GF-D8 (cell line): ENCODE measurements at places on chromosomes 7 and 10.

GRCh38 chr10:103780242-103781149 is 74.9 kb downstream of the SH3PXD2A start:
- DNase-seq: no peak

- no peak for DNase-seq
Observed at GRCh38 chr10:104931612-104932134, 290.6 kb downstream of the SORCS3 start.

GRCh38 chr10:83592337-83592935 is 546.9 kb upstream of the GHITM start:
- DNase-seq: no peak

DNA sequence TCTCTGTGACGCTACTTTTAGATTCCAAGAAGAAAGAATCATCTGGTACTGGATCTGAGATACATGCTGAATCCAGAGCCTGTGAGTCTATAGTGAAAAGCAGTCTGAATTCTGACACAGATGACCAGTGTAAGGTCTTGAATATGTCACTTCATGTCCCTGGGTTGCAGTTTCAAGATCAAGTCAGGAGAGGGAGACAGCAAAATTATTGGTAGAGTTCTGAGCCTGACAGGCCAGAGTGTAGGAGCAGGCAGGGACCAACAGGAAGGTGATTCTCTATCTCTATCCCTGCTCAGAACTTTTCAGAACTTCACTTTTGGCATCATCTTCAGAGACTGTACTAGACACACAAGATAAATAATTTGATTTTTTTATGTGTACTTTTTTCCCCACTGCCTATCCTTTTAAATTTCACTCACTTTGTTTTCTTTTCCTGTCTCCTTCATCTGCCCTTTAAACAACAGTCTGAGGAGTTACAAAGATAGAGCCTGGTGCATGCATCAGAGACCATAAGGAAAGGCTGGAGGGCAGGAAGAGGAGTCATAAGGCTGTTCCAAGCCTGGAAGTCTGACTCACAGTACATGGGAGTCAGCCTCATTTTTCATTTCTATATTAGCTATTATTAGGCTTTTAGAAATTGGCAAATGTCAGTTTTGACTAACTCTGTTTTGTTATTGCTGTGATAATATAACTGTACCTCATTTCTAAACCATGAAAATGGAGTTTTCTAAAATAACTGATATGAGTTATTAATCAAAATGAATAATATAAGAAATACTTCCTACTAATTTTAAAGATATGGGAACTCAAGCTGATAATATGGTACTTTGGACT is 120.2 kb upstream of the TMEM229A start:
- no peak for DNase-seq

- no peak for DNase-seq
Observed at GRCh38 chr10:75623310-75624093, 192.1 kb downstream of the LRMDA start.

- no peak for DNase-seq
Observed at GRCh38 chr7:135204341-135204749, 7.0 kb downstream of the WDR91 start.

- DNase-seq: no peak
Observed at GRCh38 chr7:139153832-139154231, 44.3 kb upstream of the ZC3HAV1 start.

- DNase-seq: no peak
Observed at GRCh38 chr7:45920502-45921380, at the start of gene IGFBP3. Gene IGFBP3 (minus strand): TSS chr7:45921272. CDS start chr7:45921140, 132 bp downstream.

DNA sequence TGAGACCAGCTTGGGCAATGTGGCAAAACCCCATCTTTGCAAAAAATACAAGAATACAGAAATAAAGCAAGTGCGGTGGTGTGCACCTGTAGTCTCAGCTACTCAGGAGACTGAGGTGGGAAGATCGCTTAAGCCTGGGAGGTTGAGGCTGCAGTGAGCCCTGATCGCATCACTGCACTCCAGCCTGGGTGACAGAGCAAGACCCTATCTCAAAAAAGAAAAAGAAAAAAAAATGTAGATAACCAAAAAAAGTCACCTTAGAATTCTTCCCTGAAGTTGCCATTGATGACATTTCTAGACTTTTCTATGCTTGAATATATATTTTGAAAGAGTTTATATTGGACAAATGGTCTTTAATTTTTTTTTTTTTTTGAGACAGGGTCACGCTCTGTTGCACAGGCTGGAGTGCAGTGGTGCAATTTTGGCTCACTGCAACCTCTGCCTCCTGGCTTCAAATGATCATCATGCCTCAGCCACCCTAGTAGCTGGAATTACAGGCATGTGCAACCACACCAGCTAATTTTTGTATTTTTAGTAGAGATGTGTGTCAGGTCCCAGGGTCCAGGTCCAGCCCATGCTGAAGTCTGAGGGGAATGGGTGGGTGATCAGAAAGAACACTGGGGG is 35.1 kb upstream of the MTPAP start:
- DNase-seq: no peak

GRCh38 chr10:87983716-87984115 is 120.3 kb downstream of the PTEN start:
- no peak for DNase-seq

DNA sequence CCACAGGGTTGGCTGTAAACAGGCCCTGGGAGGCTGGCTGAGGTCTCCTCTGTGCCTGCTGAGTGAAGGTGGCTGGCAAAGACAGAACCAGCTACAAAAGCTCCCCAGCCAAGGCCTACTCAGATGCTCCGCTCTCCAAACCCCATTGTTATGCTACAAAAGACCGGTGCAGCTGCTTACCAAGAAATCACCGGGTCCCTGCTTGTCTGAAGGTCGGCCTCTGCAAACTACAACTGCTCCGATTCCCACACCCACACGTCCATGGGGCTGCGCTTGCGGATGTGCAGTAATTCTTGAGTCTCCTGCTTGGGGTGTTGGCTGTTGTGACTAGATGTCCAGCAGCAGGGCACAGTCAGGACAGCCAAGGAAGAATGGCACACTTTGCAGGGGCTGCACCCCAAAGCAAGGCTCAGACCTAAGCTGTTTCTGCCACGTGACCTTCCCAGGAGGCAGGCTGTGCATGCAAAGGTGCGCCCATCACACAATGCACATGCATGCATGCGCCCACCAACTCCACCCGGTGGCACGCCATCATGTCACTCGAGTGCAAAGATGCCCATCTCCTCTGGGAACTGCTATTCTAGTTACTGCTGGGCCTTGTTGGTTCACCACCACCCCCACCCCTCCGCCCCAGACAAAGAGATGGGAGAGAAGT is 97.8 kb downstream of the OAT start:
- DNase-seq: no peak

GRCh38 chr10:96529634-96530279 is 16.0 kb upstream of the TLL2 start:
- DNase-seq: no peak
